ENCODE measurements at places on chromosomes 3 and 15. TPM values are rescaled to one million over a fixed set of nuclear protein-coding genes. Genes with fewer than 3 reads are reported as not detected.

Gene TOPBP1
- total RNA-seq, result 29.0 TPM

Gene FURIN
- 44.2 TPM for total RNA-seq

Gene CBLB
- total RNA-seq, result 20.0 TPM

- DNase-seq, result no peak
Measured at GRCh38 chr15:95266451-95267061, 1035.2 kb downstream of the MCTP2 start.

DNA sequence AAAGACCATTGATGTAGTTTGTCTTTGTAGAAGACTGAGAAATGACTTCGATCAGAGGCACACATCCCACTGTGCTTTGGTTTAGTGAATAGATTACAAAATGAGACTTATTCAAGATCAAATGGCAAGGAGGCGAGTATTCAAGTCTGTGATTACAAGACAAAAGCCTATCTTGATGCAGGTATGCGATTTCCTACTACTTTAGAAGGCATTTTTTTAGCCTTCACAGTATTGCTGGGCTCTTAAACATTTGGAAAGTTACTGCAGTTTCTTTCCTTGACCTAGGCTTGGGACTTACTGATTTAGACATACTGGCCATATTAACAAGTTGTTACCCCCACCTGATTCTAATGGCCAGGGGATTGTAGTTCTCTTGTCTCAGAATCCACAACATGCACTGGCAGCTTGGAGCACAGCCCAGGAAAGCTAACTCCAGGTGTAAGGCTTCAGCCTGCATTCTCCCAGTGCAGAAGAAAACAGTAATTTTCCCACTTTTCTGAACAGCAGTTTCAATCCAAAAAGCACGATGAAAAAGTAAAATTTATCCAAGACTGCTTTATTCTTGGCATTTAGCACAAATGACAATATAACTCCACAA is 311.6 kb downstream of the EPHA6 start:
- DNase-seq, result no peak

DNA sequence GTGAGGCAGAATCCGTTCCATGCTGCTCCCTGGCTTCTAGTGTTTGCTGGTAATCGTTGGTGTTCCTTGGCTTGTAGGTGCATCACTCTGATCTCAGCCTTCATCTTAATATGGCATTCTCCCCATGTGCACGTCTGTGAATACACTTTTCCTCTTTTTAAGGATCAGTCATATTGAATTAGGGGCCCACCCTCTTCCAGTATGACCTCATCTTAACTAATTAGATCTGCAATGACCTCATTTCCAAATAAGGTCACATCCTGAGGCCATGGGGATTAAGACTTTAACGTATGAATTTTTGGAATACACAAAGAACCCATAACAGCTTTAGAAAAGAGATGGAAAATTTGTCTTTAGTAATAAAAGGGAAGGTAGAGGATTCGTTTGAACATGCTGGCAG is 34.1 kb upstream of the MASP1 start:
- no peak for DNase-seq

DNA sequence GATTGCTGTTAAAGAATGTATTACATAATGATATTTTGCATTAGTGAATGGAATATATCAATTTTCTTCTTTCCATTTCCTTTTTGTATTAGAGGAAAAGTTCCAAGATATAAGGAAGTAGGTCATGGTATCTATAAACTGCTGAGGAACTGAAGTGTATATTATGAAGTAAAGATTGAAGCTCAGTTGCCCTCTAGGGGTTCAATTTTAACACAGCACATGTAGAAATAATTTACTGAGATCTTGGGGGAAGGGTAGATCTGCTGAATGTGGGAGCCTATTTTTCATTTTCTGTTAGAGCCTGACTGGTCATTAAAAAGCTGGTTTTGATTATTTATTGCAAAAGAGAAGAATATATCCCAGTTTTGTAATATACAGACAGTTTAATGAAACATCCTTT is 45.2 kb downstream of the CMC1 start:
- DNase-seq, result peak; percentile 68

DNA sequence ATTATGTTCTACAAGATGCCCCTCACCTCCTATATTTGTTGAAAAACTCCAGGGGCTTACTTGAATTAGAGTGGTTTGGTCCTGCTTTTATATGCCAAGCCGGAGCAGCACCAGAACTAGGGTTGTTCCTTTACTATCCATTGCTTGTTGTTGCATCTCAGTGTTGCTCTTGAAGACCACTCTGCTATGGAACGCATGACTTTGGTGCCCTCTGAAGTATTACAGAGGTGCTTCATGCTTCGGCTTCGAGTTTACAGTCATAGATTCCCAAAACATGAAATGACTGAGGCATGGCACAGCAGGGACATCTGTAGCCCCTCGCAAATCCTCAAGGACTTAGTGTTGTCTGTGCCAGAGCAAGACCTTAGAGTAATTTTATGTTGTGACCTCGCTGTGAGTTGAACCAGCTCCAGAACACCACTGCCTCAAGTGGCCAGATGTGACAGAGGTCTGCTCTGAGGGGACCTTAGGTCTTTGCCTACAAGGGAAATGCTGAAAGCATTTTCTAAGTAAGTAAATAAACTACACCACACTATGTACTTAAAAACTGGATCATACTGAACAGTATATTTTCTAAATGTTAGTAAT is 67.2 kb upstream of the SIAH2 start:
- peak; percentile 28 for DNase-seq

- no peak for DNase-seq
Measured at GRCh38 chr3:17162116-17162515, 277.4 kb downstream of the PLCL2 start.

- no peak for DNase-seq
Measured at GRCh38 chr3:3366386-3366785, 186.9 kb upstream of the CRBN start.

GRCh38 chr15:76793162-76793561 is 112.0 kb downstream of the SCAPER start:
- no peak for DNase-seq

DNA sequence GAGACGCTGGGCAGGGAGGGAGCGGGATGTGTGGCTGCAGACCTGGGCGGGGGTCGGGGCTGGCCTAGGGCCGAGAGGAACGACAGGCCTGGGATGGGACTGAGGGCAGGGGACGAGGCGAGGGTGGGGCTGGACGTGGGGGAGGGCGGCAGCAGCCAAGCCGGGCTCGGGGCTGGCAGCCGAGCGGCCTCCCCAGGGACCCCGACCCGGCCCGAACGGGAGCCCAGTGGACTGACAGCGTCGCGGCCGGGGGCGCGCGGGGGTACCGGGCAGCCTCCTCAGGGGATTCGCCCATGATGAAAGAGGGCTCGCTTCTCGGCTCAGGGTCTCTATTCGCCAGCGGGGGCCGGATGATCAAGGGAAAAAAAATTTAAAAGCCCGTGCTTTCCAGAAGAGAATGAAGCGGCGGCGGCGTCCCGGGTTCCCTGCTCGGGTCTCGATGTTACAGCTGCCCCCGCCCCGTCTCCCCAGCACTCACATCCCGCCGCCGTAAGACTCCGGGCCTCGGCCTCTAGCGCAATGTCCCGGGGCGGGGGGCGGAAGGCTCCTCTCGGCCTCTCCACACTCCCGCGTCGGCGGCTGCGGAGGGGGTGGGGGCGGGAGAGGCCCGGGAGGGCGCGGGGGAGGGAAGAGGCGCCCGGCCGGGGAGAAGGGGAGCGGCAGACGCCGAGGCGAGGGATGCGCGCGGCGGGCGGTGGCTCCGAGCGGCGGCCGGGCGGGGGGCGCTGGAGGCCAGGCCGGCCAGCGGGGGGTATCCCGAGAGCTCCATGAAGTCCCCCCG is 4.3 kb downstream of the PTH1R start:
- no peak for DNase-seq

- no peak for DNase-seq
Measured at GRCh38 chr3:17995769-17996168, 253.3 kb upstream of the TBC1D5 start.

DNA sequence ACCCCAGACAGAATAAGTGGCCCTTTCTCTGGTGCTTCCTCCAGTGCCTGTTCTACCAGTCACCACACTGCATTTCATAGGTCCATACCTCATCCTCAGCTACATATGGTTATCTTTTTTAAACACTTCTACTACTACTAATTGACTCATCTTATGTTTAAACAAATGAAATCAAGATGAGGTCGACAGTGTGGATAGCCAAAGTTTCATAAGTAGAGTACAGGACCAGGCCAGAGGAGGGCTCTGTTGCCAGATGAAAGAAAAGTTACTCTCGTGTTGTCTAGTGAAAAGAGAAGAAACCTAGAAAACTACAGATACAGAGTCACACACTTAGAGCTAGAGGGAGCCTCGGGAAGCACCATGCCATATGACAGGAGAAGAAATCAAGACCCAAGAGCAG is 296.1 kb downstream of the VPS13C start:
- DNase-seq, result no peak
